BJ (cell line): ENCODE measurements at places on chromosomes 6 and 20.

DNA sequence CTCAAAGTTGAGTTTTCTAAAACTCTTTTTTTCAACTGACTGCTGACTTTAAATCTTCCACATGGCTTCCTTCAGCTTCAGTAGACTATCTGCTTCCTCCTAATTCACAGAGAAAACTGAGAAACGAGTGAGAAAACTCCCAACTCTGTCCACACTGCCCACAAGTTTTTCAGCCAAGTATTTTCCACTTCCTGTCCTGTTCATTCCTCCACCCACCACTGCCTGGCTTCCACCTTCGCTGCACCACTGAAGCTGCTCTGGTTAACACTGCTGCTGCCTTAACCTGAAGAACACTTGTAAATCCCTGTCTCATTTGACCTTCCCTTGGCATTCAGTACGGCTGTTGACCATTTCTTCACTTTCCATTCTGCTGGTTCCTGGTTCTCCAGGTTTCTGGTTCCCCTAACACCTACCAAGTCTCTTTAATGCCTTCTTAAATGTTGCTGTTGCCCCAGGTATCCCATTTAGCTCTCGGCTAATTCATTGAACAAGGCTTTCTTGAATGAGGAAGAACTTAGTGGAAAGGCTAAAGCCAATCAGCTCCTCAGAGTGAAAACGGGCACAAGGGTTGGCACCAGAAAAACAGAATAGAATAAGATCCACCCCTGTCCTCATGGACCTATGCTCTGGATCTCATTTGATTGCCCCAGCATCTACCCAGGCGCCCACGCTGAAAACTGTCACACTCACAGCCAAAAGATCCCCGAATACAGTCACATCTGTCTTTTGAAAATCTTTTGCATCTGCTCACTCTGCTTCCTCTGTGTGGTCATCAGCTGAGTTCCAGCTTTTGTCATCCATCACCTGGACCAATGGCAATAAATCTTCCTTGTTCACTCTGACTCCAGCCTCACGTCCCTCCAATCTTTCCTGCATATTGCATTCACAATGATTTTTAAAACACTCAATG lies 104.4 kb upstream of the TAB2 start:
- DNase-seq: no peak

DNA sequence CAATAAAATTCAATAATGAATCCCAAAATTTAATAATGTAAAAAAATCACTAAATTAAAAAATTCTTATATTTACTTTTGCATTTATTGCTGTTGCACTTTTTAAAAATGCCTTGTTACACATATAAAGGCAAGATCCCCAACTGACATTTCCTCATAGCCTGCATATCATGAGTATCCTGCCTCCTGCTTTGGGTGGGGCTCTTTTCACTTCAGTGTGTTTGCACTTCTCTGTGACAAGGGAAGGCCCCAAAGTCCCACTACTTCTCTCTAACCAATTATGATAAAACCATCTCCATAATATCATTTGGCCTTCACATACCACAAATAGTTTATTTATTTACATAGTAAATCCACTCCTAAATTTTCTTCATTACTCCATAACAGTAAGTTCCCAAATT lies 446.1 kb upstream of the MARCKS start:
- DNase-seq: no peak

GRCh38 chr6:128368213-128368944 lies 152.0 kb downstream of the PTPRK start:
- DNase-seq: peak; percentile 31

DNA sequence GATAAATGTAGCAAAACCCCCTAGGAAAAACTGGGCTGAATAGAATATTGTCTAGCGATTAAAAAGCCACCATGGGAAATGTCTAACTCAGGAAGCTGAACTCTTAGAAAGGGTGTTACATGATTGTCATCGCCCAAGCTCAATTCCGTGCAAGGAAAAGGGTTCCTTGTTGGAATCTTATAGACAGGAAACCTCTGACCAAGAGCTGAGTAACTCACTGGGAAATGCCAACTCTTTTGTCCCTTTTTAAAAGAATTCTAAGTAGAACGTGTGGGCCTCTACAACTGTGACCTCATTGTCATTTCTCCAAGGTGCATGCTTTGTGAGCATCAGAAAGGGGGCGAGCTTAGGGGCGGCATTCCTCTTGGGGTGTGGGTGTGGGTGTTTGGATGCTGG lies 88.1 kb downstream of the SYNJ2 start:
- DNase-seq: no peak

DNA sequence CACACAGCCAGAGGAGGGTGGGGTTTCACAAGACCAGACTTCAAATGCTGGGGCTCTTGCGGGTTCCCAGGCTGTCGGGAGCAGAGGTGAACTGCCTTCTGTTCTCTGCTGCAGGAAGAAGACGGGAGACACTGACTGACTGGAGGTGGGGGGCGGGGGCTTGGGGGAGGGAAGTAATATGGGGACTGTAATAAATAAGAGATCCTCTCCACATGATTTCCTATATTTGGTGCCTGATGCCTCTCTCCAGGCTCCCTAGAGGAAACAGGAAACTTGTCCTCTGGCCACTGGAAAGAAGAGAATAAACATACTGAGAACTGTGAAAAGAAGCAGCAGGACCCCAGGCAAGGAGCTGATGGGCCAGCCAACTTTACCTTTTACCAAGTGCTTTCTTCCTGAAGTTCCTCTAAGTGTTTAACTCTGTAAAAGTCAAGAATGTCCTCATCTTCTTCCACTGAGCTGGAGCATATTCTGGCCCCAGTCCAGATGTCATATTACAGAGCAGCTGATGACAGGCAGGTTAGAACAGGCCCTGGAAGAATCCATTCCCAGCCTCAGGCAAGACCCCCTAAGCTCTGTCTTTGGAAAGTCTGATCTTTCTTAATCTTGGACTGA lies 33.2 kb upstream of the ADGRF5 start:
- no peak for DNase-seq

GRCh38 chr6:46921731-46922130 lies at the start of gene ADGRF5:
Gene ADGRF5 (minus strand): TSS chr6:46921938. CDS start chr6:46906762, 15,176 bp downstream.
- no peak for DNase-seq

- DNase-seq: no peak
Observed at GRCh38 chr20:13249118-13249797, 28.2 kb downstream of the ISM1 start.

DNA sequence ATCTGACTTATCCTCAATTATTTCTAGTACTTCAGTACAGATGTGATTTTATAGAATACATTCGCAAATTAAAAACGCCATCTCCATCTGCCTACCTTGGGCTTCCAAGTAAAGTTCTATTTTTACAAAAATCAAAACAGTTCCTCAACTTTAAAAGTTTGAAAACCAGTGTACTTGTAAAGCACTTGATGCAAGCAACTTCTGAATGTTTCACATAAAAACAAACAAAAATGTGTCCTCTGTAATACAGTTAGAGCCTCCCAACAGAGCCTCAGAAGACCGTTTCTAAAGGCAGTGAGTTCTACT lies 384 bp upstream of the MANEA start:
- DNase-seq: no peak

DNA sequence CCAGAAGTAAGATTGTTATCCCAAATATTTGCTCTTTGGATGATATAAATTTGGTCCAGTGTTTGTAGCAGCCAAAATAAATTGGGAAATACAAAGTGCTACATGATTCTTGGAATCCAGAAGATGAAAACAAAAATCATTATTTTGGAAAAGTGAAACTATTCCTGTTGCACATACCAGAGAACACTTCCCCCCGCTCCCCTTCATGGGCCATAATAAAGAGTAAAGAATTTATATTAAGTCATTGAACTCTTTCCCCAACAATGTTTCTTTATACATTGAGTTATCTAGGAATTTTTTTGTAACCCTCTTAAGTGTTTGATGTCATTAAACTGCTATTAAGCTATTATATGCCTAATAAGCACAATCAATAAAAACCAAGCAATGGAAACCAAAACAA lies 490.4 kb upstream of the HS3ST5 start:
- no peak for DNase-seq

GRCh38 chr6:168527451-168528210 lies 86.6 kb downstream of the SMOC2 start:
- no peak for DNase-seq

DNA sequence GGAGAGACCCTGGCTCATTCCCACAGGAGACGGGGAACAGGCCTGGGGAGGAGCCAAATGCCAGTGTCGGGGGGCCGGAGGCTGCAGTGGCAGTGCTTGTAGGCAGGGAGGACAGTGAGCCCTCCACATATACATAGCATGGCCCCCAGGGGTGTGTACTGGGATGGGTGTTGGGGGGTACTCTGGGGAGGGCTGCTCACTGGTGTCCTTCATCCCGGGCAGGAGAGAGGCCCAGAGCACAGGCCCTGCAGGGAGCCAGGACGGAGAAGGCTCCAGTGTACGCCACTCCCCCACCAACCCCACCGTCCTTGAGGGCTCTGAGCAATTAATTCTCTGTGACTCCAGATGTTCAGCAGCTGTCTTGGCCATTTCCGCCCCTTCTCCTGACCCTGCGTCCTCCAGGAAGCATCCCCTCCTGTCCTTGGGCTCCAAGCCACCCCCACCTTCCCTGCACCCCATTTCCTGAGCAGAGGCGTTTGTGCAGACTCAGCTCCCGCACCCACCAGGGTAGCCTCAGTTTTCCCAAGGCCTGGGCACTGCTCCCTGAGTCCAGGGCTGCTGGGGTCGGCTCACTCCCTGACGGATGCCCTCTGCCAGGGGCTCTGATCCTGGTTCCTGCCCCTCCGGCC lies 3.4 kb upstream of the ABHD16B start:
- DNase-seq: no peak

DNA sequence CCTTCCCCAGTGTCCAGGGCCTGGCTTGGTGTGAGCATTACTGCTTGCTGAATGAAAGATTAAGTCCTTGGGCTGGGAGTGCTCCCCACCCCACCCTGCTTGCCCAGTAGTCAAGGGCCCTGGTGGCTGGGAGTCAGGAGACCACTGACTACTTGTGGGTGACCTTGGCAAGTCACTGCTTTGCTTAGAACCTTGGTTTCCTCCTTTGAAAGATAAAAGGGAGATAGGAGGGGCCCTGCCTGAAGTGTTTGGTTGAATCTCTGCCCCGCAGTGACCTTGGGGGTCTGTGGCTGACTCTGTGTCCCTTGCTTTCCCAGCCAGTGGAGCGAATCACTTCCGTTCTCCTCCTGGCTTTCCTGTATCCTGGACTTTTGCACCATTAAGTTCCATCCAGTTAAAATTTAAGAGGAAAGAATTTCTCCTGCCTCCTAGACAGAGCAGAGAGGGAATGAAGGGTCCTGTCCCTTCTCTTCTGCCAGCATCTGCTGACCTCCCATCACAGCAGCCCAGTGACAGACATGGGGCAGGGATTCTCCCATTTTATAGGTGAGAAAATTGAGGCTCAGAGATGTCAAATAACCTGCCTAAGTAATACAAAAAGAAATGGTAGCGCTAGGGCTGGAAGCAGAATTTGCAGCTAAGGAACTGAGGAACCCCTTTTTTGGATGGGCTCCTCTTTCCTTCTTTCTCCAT lies 3.5 kb upstream of the EPB41L1 start:
- DNase-seq: no peak

GRCh38 chr6:82775361-82775760 lies 290.3 kb downstream of the UBE3D start:
- no peak for DNase-seq

DNA sequence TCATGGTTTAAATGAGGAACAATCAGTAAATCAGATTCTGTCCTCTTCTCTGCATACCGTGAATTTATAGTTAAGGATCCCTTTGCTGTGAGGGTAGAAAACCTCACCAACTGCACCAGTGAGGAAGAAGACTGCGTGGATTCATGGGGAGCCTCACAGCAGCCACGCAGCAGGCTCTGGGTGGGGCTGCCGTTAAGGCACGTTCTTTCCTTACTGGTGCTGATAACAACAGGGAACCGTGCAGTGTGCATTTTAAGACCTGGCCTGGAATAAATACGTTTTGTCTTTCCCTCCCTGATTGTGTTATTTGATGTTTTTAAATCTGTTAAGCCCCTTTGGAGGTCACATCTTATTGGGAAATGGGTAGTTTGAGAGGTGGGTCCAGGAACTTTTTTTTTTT lies 17.6 kb upstream of the MYLK2 start:
- no peak for DNase-seq

- no peak for DNase-seq
Observed at GRCh38 chr6:15996030-15996429, 132.9 kb upstream of the MYLIP start.

DNA sequence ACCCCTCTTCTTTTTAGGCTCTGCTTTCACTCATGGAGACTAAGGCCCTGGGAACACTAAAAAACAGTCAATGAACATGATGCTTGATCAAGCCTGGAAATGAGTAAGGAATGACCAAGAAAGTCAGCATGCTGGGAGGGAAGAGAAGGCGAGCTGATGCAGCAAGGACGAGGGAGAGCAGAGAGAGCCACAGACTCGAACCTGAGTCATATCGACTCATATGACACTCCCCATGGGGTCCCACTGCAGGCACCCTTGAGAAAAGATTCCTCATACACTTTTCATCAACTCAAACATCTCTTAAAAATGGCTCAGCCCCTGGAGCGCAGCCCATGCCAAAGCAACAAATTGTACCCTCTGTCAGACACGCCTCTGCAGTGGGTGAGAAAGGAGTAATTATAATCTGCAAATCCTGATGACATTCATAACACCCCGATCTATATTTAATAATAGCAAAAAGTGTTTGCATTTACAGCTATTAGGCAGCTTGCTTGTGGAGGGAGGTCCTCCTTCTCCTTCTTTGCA lies 127.2 kb downstream of the F13A1 start:
- no peak for DNase-seq

DNA sequence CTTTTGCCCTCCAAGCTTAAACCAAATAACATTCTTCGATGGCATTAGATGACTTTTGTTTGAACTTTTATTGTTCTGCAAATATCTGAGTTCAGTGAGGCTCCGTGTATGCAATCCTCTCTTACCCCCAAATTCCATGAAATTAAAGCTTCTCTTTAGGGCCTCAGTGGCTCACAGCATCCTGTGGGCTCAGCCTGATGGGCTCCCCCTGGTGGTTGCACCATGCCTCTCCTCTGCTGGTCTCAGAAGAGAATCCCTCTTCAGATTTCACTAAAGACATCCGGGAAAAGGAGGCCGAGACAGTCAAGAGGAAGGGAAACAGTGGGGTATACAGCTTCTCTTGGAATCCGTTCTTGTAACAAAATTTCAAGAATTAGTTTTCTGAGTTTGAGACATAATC lies 331.6 kb upstream of the NT5E start:
- DNase-seq: no peak

GRCh38 chr6:94150886-94151285 lies 731.5 kb upstream of the EPHA7 start:
- no peak for DNase-seq
